NCI-H1092 treated with DMSO at 0.1 percent for 48 hours (cell line): ENCODE measurements at places on chromosomes 11 and 22.
A peak's percentile ranks its signal among the peaks of the same experiment; 100 is the strongest.

- DNase-seq, result no peak
Observed at GRCh38 chr22:49740242-49740641, 87.4 kb downstream of the BRD1 start.

GRCh38 chr11:35182317-35182939, 43.5 kb downstream of the CD44 start:
- DNase-seq, result no peak

DNA sequence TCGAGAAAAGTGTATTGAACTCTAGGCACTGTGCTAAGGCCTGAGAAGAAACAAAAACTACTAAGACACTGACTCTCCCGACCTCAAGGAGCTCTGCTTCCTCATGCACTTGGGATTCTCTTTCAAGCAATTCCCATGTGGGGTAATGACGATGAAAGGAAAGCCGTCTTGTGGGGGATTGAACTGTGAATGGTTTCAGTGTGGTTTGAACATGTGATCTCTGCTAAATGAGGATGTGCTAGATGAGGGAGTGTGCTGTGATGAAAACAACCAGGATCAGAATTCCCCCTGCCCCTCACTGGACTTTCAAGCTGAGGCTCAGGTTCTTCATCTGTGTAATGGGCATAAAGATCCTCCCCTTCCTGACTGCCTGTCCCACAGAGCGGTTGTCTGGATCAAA, 74.9 kb downstream of the DEPDC5 start:
- DNase-seq, result no peak

DNA sequence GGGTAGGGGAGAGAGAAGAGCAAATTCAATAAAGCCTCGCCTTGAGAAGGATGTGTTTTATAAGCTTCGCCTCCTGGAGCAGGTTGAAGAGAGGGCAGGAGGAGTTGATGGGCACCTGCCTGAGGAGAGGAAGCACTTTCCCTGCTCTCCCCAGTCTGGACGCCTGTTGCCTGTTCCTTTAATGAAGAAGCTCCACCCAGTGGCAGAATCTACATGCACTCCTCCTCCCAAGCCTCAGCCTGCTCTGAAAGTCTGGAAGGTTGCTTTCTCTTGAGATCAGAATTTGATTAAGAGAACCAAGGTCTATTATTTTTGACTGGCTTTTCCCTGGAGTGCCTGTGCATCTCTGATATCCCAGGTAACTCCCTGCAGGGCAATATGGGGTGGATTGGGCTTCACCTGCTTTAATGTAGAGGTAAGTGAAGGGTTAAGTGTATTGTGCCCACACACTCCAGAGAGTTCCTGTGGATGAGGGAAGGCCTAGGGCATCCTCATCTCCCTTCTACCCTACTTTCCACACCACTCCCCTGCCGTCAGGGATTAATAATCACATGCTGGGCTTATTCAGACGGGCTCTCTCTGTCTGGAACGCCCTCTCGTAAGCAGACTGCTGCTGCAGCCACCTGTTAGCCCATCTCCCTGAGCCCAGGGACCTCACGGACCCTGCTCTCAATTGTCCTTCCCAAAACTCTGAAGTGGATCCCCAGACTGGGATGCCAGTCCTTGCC, 22.3 kb downstream of the NTM start:
- DNase-seq, result no peak

DNA sequence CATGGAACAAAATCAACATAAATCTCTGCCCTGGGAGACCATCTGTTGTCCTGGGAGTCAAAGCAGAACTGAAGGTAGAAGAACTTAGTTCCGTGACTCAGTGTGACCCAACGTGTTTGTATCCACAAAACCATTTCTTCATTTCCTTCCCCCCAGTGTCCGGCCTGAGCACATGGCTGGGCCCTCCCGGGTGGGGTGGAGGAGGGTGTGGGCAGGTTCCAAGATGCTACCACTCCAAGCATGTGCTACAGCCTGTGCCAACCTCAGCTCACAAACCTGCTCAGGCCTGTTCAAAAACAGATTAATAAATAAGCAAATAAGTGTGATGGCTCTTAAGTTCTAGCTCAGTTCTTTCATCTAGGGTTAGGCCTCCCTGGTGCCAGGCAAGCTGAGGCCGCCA, 55.3 kb downstream of the SHANK2 start:
- DNase-seq, result no peak

DNA sequence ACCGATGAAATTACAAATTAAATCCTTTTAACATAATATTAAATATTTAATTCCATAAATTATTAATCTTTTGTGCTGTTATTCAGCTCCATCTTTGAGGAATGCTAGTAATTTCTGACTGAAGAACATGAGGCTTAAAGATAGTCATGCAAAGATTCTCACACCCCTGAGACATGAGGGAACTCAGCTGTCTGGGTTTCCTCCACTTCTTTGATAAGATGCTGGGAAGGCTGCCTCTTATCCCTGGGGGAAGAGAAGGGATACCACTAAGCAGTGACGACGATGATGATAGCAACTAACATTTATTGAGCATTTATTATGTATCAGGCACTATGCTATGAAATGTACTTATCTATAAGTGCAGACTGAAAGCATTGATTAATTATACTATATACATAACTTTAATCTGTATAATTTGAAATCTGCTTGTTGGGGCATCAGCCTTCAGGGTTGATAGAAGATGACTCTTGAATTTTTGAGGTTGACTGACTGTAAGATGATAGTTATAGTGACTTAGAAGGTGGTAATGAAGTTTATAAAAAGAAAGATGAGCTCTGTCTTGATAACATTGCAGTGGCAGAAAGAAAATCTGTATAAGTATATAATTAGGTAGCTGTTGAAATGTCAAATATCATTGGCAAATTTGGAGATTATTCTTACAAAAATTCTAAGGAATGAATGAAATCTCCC, 78.4 kb downstream of the SIK2 start:
- DNase-seq, result no peak

DNA sequence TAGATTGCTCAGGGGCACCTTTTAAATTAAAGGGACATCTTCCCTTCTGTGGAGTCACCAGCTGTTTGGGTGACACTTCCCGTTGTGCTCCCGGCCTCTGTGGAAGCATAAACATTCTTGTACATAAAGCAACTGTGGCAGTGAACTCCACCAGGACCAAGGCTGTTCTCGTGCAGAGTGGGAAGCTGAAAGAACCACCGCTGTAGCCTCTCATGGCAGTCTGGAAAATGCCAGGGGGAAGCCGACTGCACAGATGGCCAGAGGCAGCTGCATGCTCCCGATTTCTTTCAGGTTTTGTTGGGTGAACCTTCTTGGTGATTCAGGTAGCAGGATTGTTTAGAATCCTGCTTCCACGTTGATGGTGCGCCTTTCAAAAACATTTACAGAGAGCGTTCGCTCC, 10.3 kb downstream of the UBASH3B start:
- DNase-seq, result peak; percentile 33

DNA sequence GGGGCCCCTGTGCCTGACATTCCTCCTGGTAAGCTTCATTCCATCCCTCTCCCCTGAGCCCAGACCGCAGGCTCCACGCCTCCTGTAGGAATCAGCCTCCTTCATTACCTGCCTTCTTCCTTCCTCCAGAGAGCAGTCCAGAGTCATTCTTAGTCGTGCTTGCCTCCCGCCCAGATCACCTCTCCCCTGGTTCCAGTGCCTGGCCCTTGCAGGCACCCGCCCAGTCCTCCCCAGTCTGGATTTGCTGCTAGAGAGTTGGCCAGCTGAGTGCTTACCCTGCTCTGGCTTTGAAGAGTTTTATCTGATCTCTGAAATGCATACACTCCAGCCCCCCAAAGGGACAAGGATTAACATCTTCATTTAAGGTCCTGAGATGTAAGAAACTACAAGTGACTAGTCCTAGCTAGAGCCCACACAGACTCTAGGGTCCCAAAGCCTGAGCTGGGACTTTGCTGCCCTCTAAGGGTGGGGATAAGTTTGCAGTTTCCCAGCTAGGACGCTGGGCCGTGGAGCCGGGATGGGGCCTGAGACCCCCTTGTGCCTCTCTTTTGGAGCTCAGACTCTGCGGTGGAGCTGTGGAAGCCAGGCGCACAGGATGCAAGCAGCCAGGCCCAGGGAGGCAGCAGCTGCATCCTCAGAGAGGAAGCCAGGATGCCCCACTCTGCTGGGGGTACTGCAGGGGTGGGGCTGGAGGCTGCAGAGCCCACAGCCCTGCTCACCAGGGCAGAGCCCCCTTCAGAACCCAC, 1.6 kb downstream of the NR1H3 start:
- DNase-seq, result no peak
